ENCODE measurements at places on chromosomes 6 and 20.

DNA sequence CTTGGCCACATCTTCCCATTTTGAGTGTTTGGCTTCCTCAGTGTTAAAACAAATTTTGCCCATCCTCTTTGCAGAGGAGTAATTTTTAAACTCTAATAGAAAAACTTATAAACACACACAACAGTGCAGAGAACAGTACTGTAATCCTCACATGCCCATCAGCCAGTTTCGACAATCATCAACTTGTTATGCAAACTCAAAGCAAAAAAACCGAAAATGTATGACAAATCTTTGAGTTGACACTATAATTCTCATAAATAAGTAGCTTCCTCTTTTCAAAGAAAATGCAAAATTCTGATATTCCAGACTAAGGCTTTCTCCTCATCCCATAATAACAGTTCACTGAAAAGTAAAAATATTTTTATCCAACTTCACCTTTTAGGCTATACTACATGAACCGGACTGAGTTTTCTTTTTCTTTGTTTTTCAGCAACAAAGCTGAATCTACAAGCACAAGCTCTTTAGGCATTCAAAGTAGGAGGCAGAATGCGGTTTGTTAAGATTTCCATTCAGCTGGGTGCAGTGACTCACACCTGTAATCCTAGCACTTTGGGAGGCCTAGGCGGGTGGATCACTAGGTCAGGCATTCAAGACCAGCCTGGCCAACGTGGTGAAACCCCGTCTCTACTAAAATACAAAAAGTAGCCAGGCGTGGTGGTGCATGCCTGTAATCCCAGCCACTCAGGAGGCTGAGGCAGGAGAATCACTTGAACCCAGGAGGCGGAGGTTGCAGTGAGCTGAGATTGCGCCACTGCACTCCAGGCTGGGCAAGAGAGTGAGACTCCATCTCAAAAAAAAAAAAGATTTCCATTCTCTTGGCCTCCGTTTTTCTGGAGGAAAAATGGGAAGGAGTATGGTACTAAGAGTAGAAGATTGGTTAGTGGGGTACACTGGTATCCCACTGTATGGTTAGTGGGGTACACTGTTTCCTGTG, 74.8 kb downstream of the GCNT2 start:
- no peak for DNase-seq

DNA sequence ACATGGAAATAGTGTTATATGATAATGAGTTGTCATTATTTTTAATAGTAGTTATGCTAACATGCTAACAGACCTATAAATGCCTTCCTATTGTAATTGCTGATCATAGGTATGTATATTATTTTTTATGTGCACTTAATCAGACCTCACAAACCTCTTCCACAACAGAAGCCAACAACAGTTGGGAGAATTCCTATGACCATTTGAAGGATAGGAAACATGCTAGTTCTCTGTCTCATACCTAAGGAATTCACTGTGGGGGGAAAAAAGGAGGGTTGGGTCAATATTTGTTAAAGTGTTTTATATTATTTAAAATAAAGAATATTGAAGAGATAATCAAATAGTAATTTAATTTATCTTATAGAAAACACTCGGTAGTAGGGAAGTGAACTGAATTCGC, 990.9 kb downstream of the EPHA7 start:
- no peak for DNase-seq

- peak; percentile 69 for DNase-seq
Measured at GRCh38 chr6:83055366-83055964, 10.2 kb downstream of the UBE3D start.

DNA sequence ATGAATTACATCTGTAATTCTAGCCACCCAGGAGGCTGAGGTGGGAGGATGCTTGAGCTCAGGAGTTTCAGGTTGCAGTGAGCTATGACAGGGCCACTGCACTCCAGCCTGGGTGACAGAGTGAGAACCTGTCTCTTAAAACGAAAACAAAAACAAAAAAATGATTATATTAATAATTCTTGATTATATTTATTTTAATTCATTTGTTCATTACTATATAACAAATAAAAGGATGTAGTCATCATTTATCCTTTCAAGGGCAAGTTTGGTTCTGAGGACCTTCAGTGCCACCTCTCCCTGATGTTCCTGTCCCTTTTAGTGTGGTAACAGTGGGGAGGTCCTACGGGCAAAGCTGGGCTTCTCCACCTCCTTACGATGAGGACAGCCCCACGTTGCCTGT, 167.1 kb upstream of the SCGN start:
- DNase-seq, result no peak

GRCh38 chr6:91097364-91097763, 510.5 kb upstream of the MAP3K7 start:
- DNase-seq, result peak; percentile 66

DNA sequence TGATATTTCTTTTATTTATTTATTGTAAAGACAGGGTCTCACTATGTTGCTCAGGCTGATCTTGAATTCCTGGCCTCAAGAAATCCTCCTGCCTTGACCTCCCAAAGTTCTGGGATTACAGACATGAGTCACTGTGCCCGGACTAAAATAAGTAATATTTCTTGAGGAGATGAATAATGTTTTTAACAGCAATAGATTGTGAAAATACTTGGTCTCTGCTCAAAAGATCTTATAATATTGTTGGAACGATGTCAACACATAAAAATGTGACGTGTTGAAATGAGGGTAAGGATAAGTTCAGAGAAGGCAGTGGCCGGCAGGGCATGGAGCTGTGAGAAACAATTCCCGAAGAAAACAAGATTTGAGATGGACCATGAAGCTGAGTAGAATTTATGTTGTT, 178.7 kb downstream of the GJA1 start:
- no peak for DNase-seq
